ENCODE measurements at places on chromosomes 12 and 14.
A peak's percentile ranks its signal among the peaks of the same experiment; 100 is the strongest.

DNA sequence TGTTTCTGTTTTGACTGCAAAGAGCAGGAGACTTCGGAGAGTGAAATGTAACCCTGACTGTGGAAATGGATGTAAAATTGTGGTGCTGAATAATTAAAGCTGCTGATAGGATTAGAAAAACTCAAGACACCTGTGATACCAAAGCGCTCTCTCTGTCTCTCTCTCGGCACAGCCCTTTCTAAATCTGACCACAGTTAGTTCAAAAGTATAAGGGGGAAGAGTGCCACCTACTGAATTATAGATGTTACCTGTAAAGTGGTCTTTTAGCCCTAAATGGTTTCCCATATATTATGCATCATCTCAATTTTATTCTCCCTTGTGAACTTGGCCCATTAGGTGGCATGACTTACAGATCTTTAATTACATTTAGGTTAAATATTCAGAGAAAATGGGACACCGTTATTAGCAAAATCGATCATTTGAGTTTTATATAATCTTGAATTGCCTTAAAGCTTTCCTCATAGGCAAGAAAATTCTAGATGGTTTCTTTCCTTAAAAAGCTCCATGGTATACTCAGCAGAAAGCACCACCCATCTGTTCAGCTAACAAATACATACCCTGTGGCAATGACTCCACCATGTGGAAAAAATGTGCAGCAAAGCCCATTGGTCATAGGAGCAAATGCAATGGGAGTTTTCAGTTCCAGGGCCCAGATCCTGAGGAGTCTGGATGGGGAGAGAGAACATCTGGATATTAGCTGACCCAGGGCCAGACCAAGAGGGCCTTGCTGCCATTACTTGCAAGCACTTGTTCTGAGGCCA, 18.1 kb downstream of the RFC5 start:
- peak; percentile 50 for DNase-seq

- no peak for DNase-seq
These were observed 343.2 kb upstream of the TMTC1 start for GRCh38 chr12:30126944-30127343.

GRCh38 chr12:26928661-26929060, 9.1 kb downstream of the INTS13 start:
- DNase-seq, result no peak

DNA sequence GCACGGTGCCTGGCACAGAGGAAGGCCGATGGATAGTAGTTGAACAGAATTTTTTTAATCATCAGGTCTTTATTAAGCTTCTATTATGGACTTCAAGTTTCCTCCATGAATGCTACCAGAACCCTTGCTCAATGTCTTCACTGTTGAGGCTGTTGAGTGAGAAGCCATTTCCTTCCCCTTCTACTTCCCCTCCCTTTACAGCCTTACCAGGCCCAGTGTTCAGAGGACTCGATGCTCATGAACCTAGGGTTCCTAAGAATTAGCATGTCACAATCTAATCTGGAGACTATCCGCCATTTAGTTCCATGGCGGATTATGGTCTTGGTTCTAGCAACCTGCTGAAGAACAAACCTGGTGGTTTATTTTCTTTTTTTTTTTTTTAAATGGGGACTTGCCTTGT, 17.7 kb downstream of the ETV6 start:
- no peak for DNase-seq

GRCh38 chr12:2225696-2226095, 172.9 kb downstream of the CACNA1C start:
- peak; percentile 22 for DNase-seq

DNA sequence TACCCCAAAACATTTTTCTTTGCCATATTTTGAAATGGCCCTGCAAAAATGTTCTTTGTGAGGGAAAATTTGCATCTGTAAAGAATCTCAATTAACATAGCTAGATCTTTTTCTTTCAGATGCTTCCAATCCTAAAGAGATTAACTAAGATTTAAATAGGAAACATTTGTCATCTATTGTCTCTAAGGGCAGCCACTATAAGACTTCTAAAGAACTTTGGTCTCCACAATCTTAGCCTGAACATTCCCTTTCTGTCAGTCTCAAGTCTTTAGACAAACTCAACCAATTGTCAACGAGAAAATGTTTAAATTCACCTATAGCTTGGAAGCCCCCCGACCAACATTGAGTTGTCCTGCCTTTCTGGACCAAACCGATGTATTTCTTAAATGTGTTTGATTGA, 71.1 kb upstream of the RASSF8 start:
- no peak for DNase-seq

GRCh38 chr12:20985399-20985798, 145.6 kb upstream of the SLCO1B1 start:
- DNase-seq, result no peak

DNA sequence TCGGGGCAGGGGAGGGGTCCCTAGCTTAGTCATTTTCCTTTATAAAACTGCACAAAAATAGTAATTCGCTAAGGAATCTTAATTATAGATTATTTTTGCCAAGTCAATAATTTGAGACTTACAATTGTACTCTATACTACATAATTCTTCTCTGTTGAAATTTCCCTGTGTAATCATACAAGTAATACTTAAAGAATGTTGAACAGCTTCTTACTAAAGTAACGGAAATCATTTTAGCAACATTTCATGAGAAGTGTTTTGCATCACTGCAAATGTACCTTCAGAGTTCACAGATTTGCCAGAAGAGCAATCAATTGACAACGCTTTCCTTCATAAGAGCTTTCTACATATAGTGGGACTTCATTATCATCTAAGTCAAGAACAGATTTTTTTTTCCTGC, 7.9 kb upstream of the GNG2 start:
- DNase-seq, result no peak

DNA sequence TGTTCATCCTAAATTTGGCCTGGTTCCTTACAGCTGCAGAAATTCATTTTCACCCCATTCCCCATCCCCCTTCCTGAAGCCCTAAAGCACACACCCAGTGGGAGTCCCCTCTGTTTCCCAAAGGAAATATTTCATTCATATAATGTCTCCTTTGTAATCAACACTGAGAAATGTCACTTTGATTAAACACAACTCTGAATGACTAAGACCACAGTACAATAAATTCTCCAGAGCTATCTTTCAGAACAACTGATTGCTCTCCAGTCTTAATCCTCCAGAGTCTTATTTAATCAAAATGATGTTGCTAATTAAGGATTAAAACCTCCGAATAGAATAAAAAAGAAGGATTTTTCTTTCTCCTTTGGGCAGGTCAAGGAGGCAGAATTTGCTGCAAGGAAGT, 6.4 kb downstream of the SLC15A5 start:
- DNase-seq, result no peak

GRCh38 chr12:24795699-24796347, 153.1 kb downstream of the BCAT1 start:
- no peak for DNase-seq

DNA sequence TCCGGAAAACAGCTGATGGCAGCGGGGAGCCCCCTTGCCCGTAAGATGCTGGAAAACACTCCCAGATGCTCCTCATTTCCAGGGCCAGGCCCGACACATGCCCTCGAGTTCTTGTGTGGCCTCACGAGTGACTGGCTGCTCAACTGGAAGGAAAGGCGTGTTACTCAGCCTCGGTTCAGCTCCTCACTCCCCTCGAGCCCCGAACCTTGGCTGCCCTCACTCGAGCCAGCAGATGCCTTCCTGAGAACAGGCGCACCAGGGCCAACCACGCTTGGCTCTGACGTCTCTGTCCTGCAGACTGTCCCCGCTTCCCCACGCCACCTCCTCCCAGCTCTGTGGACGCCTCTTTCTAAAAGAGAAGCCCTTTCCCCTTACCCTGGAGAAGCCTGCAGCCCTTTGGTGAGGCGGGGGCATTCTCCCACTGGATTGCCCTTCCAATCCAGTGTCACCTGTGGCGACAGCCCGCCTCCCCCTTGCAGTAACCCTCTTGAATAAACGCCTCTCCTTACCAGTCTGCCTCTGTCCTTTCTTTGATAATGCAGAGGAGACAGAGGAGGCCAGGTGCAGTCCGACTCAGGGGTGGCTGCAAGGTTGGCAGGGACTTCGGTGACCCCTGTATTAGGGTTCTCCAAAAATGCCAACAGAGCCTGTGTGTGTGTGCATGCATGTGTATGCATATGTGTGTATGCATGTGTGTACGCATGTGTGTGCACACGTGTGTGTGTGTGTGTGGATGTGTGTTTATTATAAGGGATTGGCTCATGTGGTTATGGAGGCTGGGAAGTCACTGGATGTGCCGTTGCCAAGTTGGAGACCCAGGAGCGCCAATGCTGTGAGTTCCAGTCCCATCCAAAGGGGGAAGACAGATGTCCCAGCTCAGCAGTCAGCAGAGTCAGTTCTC, 166.3 kb downstream of the KIF26A start:
- no peak for DNase-seq

DNA sequence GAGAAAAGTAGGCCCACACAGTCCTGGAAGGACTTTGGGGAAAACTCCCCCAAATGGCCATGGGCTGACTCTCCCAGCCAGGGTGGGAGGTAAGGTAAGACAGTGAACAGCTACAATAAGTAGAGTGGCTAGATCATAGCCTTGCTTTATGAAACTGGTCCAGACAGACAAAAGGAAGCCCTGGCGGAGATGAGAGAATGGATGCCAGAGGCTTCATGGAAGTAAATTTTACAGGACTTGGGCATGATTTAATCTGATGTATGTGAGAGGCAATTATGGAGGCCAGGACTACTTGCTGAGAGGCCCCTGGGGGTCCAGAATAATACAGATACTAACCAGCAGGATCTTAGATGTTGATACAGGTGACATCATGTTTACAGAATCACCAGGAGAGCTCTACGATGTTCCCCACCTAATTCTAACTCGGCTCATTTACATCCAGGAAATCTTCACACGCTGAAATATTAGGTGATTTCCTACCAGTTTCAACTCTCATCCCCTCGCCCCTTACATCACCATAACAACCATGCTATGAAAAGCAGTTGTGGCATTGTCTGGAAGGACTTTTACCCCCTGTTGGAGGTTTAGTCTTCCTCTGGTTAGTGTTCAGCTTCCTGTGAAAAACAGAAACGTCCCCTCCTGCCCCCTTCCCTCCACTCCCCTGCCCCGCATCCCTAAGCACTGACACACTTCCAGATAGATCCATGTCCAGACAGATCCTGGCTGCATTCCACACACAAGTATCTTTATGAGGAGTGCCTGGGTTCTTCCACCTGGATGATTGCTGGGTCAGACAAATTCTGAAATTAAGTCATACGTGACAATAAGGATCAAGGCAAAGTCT, 39.5 kb upstream of the NT5DC3 start:
- peak; percentile 32 for DNase-seq

- DNase-seq, result no peak
These were observed 308.4 kb upstream of the NAV3 start for GRCh38 chr12:77522247-77522646.

DNA sequence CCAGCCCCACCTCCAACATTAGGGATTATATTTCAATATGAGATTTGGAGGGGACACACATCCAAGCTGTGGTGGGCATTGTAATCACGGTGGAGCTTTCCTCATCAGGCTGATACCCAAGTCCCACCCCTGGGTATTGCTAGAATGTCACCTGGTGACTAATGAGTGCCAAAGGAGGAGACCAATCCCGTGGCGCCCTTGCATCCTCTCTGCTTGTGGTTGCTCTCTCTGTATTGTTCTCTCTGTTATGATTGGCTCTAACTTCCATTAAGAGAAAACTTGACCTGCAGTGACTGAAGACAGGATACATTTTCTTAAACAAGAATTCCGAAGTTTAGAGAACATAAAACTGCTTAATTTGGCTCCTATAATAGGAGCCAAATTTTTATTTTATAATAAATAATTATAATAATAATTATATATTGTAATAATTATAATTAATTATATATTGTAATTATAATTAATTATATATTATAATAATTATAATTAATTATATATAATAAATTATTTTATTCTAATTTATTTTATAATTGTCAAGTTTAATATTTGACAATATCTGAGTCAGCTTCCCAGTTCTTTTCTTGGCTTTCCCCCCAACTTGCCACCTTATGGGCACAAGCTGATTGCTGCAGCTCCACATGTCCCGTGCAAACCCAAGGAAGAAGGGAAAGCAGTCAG, 420.1 kb downstream of the DIO2 start:
- DNase-seq, result no peak

DNA sequence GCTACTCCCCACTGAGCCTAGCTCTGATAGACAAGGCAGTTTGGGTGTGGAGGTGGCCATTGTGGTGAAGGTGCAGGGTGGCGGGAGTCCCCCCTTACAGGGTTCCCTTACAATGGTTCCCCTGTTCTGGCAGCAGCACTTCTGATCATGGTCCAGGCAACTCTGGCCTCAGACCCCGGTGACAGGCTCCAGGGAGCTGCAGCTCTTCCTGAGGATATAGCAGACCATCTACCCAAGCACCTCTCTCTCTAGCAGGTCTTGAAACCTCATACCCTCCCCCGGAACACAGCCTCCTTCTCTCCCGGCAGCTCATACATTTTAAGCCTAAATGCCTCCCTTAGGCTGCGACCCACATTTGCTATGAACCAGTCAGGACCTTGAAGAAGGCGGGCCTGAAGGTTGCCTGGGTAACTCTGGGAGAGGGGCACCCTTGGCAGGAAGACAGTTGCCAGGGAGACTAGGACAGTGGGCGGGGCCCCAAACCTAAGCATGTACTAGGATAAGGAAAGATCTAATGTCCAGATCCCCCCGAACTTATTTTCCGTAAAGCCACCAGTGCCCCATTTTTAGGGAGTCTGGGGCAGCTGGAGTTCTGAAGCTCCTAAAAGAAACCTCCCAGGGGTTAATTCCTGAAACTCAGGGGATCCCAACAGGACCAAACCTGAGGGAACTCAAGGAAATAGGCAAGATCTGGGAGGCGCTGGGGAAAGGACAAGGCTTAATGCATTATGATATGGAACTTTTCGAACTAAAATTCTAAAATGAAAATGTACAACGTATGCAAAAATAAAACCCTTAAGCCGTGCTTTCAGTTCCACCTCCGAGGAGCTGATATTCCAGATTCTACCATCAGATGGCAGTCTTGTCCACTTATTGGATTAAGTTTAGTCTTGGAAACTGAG, 4.5 kb upstream of the GDF11 start:
- DNase-seq, result peak; percentile 89

DNA sequence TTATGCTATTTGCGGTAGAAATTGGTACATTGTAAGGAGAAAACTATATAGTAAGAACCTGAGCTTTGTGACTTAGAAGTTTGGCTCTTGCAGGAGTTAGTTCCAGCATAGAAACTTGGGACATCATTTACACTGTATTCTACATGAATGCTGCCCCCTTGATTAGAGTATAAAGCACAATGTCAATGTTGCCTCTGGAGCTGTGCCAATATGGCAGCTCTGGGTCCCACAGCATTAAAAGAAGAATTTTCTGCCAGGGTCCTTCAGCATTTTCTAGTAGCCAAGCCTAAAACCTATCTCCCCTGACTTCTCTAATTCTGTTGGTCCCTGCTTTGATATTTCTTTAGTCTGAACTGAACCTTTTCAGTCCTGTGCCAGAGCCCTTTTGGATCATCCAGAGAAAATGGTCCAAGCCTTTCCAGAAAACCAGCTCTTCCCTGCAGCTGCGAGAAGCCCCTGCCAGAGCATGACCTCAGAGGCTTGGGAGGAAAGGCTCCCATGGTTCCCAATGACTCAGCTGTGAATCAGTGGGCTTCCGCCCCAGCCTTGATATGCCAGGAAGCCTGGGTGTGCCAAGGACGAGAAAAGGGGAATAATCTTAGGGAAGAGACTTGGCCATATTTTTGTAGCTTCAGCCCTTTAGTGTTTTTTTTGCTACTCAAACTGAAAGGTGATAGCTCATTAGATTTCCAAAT, 43.2 kb downstream of the PLEKHG7 start:
- DNase-seq, result peak; percentile 97

Data from astrocyte of the spinal cord (primary cell).